Endothelial cell (in vitro differentiated cells): ENCODE measurements at places on chromosomes 3 and 15.

GRCh38 chr3:7388026-7388425 is 527.1 kb downstream of the GRM7 start:
- no peak for DNase-seq

DNA sequence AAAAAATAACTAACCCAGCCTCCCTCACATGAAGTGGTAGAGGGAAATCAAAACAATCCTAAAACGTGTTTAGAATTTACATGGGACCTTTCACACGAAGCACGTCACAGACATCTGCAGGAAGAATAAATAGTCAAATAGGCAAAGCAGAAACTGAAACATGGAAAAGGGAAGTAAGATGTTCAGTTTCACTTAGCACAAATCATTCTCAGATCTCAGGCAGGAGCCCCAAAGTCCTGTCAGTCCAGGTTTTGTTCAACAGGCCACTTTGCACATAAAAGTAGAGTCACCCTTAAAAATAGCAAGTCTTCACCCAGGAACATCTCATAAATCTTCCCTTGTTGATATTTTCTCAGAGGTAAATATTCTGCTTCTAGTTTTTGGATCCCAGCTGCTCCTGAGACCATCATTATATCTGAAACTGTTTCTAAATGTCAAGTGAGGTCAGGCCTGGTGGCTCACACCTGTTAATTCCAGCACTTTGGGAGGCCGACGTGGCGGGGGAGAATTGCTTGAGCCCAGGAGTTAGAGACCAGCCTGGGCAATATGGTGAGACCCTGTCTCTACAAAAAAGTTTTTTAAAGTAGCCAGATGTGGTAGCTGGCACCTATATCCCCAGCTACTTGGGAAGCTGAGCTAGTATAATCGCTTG is 1.9 kb downstream of the RUBCN start:
- DNase-seq, result no peak

DNA sequence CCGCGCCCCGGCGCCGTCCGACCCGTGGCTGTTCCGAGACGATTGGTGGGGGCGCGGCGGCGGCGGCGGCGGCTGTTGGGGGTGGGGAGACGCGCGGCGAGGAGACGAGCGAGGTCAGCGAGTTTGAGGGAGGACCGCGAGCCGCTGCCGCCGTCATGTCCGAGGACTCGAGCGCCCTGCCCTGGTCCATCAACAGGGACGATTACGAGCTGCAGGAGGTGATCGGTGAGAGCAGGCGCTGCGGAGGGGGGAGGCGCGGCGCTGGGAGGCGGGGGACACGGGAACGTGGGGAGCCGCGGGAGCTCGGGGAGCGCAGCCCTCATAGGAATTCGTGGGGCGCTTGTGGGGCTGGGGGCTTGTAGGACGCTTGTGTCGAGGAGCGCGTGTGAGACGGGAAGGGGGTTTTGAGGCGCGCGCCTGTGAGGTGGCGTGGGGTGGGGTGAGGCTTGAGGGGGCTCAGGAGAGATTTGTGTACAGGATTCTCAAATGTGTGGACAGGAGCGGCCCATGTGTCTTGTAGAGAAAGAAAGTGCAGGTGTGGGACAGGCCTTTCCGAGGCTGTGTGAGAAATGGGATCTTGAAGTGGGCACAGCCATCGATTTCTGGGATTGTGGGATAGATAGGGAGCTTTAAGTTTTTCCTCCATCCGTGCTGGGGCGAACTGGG is 518 bp downstream of the OXSR1 start:
- no peak for DNase-seq

- no peak for DNase-seq
These were observed 9.9 kb downstream of the RAMAC start for GRCh38 chr15:82995938-82996337.

DNA sequence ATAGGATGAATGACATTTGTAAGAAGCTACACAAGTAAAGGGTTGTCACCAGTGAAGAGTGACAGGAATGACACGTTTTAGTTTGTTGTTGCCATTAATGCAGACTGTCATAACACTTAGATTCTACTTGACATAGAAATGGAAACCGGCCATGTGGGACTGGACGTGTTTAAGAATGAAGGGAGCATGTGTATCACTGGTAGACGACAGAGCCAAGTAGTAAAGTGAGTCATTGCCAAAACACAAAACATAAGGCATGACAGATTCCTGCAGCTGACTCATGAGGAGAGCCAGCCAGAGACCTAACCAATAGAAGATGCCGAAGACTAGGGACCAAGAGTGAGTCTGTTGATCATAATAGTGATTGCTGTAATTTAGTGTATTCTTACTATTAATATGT is 106.2 kb upstream of the PLAAT1 start:
- no peak for DNase-seq

- no peak for DNase-seq
These were observed 154.0 kb downstream of the FMN1 start for GRCh38 chr15:33040496-33040895.

DNA sequence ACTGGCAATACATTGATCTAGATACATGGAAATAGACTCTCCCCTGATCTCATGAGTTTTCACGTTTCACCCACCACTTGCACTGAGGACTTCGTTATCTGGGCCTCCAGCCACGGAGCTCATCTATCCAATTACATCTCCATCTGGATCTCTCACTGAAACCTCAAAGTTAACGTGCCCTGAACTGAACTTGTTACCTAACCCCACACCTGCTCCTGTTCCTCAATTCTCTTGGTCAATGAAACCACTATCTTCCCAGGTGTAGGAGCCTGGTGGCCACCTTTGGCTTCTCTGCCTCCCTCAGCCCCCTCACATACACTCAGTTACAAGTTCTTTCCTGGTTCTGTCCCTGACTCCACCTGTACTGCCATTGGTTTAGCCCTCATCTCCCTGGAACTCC is 9.7 kb downstream of the DGKG start:
- DNase-seq, result no peak

GRCh38 chr15:91278951-91279350 is 178.9 kb downstream of the SV2B start:
- no peak for DNase-seq

- DNase-seq, result no peak
These were observed 637.8 kb upstream of the ROBO1 start for GRCh38 chr3:80405618-80406017.

- DNase-seq, result no peak
These were observed 26.1 kb upstream of the PLXND1 start for GRCh38 chr3:129632556-129632955.

GRCh38 chr3:194750491-194750828 is 64.8 kb downstream of the FAM43A start:
- DNase-seq, result no peak
